ENCODE measurements at places on chromosomes 7 and 10.

GRCh38 chr10:47309408-47310089, 9.6 kb downstream of the GDF10 start:
- no peak for DNase-seq

DNA sequence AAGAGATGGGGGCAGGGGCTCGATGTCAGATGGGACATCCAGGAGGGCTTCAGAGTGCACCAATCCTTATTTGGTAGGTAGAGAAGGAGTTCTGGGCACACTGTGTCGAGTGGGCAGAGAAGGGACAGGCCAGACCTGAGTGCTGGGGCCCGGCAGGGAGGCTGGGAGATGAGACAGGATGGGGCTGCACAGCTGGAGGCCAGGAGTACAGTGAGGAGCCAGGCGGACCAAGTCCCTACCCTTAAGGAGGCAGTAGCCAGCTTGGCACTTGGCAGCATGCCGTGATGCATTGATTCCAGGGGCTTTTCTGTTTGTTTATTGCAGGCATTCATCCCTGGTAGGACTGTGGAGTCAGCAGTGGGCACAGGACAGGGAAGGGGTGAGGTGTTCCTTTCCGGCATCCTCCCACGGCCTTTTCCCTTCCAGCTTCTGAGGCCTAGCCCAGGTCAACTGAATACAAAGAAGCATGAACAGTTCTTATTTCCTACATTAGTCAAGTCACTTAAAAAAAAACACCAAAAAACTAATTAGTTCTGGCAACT, 168.8 kb upstream of the CDCA7L start:
- no peak for DNase-seq

GRCh38 chr10:100963826-100964225, 5.5 kb upstream of the SEMA4G start:
- no peak for DNase-seq

- no peak for DNase-seq
Observed at GRCh38 chr10:86225103-86225782, 141.4 kb downstream of the GRID1 start.

DNA sequence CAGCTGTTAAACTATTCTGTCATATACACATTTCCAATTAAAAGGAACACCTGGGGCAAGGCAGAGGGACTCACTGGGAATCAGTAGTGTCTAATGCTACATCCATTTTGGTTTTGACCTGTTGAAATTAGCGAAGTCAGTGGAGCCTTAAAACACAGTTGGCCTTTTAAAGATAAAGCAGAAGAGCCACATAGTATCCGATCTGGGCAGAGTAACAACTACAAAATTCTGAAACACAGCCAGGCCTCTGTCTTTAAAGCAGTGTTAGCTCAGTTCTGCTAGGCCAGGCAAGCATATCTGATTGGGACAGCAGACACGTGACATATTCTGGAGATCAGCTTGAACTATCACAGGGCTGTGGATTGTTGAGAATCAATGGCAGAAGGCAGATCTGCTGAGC, 117.5 kb upstream of the WNT16 start:
- no peak for DNase-seq

DNA sequence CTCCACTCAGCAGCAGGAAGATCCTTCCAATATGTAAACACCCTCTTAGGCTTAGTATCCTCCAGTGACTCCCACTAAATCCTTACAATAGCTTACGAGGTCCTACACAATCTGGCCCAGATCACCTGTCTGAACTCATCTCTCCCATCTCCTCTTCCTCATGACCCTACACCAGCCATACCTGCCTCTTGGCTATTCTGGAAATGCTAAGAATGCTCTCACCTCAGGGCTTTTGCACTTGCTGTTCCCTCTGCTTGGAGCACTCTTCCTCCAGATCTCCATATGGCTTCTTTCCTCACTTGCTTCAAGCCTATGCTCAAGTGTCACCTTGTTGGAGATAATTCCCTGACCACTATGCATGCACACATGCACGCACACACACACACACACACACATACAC, 50.8 kb upstream of the FRMD4A start:
- DNase-seq = no peak

- no peak for DNase-seq
Observed at GRCh38 chr10:80487791-80488538, 33.9 kb downstream of the TSPAN14 start.

DNA sequence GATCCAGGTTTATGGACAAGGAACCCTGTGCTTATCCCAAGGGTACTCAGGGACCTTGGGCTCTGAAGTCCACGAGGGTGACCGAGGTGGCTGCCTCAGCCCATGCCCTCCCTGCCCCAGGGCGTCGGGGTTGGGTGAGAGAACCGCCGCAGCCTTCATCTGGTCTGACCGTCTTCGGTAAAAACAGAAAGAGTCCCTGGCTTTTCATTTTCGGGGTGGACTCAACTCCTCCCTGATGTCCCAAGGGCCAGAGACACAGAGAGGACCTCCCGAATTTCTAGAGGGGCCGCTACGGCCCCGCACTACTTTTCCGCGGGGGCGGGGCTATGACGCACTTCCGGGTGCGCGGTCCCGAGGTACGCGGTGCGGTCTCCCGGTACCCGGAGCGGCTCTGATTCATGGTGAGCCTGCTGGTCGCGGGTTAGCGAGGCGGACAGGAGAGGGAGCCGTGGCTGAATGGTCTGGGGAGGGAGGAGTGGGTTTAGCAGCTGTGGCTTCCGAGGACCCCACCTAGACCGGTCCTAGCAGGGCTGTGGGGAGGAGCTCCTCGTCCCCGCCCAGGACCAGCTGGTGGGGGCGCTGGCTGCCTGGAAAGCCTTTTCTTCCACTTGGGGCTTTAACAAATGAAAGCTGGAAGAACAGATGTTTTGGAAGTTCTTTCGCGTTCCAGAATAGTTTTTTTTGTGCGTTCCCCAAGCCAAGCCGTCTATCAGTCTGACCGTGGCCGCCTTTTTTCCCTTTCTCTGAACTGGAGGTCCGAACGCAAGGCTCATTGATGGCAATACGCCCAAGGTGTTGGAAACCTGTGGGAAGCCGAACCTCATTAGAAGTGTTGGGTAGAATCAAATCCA, at the start of gene ZSCAN21:
Gene ZSCAN21 (plus strand): TSS at position 334 of the 851 bp plus-strand sequence. CDS start 7,233 bp downstream, outside the sequence.
- DNase-seq = peak; percentile 73

Data from NCI-H1105 treated with DMSO at 0.1 percent for 48 hours (cell line).